HCEC 1CT (cell line): ENCODE measurements at places on chromosomes 4 and X.

DNA sequence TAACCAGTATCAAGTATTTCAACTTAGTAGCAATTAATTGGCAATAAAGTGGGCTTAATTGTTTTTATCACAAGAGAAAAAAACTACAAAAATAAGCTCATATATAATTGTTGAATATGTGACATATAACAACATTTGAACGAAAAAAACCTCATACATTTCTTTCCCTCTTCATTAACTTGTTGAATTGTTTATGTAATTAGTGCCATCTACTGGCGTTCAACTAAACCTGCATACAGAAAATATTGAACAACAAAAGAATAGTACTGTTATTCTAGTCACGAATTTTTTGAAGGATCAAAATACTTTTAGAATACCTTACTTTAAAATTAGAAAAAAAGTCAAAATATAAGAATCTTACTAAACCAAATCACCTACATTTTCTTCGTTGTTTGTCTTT is 586.5 kb upstream of the FTHL17 start:
- peak; percentile 49 for DNase-seq

GRCh38 chrX:78024349-78025059 is 55.1 kb upstream of the PGAM4 start:
- peak; percentile 1 for DNase-seq

DNA sequence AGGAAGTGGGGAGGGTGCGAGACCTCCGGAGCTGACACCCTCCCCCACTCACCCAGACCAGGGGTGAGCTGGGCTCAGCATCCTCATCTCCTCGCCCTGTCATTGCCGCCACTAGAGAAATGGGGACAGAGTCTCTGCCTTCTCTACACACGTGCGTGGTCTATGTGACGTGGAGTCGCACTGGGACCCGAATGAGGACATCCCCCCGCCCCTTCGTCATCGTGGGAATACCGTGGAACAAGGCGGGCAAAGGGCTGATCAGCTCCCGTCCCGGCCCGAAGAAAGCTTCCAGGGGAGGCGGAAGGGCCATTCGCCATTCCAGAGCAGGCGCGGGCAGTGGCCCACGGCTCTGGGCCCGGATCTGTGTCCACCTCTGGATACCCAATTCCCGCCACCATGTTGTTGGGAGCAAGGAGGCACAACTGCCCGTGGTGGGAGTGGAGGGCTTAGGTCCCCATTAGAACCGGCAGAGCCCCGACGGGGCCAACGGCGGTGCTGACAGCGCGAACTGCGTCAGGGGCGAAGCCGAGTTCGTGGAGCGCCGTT is 12.0 kb downstream of the HMX1 start:
- DNase-seq, result no peak

DNA sequence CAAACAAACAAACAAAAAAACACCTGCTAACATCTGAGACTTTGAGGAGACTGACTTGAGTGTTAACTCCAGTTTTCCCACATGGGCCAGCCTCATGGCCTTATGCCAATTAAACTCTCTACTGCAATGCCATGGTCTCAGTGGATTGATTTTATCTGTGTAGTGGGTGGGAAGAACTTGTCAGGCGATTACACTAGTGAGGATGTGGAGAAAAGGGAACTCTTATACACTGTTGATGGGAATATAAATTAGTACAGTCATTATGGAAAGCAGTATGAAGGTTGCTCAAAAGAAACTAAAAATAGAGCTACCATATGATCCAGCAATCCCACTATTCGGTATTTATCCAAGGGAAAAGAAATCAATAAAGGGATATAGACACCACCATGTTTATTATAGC is 12.8 kb upstream of the XIAP start:
- no peak for DNase-seq

DNA sequence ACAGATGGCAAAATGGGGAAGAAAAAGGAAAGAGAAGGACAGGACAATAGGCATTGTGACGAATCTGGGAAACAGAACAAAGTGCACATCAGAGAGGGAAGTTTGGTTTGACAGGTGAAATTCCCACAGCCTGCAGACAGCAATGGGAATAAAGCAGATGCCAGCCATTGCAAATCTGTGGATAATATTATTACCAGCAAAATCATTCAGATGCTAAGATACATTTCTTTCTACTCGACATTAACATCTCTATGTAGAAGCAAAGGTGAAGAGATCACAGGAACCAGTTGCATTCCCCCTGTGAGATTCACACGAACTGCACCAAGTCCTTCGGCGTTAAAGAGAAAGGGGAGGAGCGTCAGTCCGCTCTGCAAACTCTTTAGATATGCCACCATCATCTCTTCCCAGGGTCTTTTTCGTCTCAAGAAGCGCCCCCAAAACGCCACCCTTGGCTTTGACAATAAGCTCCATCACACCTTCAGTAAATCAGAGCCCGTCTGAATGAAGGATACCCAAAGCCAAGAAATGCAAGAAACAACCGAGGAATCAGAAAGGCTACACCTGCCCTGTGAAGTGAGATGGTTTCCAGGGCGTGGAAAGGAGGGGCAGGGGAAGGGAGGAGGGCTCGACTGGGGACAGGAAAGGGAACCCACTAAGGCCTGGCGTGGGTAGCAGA is 1.9 kb downstream of the NEUROG2 start:
- no peak for DNase-seq

DNA sequence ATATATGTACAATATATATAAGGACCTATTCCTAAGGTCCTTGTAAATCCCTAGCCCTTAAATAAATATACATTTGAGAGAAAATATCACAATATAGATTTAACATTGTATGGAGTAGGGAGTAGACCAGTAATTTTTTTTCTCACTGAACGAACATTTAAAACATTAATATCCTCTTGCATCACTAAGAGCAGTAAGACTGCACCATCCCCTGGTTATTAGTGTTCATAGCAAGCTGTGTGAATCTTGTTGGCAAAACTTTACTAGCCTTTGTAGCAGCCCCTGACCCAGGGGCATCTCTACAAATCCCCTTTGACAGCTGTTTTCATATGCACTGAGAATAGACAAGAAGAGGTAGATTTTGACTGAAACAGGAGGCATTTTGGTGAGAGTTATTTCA is 146.5 kb downstream of the IL1RAPL2 start:
- no peak for DNase-seq

DNA sequence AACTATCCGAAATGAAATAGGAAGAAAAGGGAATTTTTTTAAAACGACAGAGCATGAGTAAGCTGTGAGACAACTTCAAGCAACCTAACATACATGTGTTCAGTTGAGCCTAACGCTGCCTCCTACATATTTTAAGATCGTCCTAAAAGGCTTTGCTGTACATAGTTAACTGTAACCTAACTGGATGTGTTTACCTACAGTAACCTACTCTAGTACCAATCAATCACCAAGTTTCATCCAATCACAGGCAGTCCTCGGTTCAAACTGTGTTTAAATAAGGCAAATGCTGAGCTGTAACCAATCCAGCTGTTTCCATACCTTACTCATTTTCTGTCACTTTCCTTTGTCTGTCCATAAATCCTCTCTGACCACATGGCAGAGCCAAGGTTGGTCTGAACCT is 17.1 kb downstream of the RCHY1 start:
- peak; percentile 43 for DNase-seq

- peak; percentile 34 for DNase-seq
These were observed 123.2 kb upstream of the KCNIP4 start for GRCh38 chr4:22071749-22072148.

- peak; percentile 84 for DNase-seq
These were observed 194.4 kb upstream of the RPL34 start for GRCh38 chr4:108425988-108426387.

DNA sequence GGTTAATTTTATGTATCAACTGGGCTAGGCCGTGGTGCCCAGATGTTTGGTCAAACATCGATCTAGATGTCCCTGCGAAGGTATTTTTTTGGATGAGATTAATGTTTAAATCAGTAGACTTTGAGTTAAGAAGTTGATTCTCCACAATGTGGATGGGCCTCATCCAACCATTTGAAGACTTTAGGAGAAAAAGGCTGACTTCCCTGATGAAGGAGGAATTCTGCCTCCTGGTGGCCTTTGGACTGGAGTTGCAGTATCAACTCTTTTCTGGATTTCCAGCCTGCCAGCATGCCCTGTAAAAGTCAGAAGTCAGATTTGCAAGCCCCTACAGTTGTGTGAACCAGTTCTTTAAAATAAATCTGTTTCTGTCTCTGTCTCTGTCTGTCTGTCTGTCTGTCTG is 91.4 kb downstream of the STK32B start:
- no peak for DNase-seq

DNA sequence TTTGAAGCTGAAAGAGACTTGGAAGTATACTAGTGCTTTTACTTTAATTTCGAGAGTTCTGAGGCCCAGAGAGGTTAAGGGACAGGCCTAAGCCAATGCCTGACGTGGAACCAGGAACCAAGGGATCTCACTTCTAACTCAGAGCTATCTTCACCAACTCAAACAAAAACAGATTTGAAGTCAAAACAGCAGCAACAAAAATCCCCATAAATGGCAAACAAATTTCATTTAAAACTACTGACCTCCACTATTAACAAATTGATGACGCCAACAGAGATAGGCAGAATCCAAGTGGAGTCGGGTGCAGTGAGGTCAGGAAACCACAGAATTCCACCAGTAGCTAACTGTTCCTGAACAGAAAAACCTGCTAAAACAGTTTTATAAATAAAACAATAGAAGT is 5.0 kb downstream of the COX18 start:
- no peak for DNase-seq

- peak; percentile 60 for DNase-seq
These were observed 34.0 kb downstream of the ETDB start for GRCh38 chrX:135086197-135086854.

DNA sequence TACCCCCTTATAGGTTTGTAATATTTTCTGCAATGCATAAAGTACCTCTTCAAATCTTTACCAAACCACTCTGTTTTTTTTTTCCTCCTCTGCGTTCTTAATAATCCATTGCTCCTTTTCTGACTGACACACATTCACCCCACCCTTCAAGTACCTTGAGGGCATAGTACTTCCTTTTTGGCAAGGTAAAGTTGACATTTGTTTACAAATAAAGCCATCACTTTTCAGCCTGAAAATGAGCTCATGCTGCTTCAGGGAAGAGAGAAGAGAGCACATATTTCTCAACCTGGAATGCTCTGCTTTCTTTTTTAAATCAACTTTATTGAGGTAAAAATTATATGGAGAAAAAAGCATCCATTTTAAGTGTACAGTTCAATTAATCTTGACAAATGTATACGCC is 113.9 kb downstream of the AGTR2 start:
- DNase-seq, result no peak

DNA sequence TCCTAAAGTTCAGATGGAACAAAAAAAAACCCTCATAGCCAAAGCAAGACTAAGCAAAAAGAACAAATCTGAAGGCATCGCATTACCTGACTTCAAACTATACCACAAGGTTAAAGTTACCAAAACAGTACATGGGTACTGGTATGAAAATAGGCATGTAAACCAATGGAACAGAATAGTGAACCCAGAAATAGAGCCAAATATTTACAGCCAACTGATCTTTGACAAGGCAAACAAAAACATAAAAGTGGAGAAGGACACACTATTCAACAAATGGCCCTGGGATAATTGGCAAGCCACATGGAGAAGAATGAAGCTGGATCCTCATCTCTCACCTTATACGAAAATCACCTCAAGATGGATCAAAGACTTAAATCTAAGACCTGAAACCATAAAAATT is 44.2 kb upstream of the TMEM192 start:
- no peak for DNase-seq
